ENCODE measurements at places on chromosomes 16 and 17. TPM values are rescaled to one million over a fixed set of nuclear protein-coding genes. Genes with fewer than 3 reads are reported as not detected.

DNA sequence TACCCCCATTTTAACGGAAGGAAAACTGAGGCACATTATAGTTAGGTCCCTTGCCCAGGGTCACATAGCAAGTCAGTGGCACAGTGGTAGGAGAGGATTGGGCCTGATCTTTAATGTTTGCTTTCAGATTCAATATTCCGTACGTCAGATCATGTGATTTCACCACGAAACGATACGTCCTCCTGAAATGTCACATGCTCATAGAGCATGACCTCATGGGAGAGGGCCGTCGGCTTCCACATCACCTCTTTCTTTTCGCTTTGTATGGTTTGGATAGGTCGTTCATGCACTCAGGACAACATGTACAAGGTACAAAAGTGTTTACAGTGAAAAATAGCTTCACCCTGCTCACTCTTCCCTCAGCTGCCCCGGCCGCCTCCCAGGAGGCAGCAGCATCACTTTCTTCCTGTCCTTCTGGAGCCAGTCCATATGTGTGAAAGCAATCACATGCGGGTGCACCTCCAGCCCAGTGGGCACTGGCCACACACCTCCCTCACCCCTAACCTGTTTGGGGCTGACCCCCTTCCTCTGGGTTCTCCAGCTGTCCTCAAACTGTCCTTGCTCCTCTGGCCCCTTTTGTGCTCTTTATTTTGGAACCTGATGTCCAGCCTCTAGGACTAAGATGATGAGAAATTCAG, 199.9 kb downstream of the FOXL1 start:
- no peak for DNase-seq

GRCh38 chr16:89033304-89033703, 56.3 kb upstream of the CBFA2T3 start:
- no peak for DNase-seq

DNA sequence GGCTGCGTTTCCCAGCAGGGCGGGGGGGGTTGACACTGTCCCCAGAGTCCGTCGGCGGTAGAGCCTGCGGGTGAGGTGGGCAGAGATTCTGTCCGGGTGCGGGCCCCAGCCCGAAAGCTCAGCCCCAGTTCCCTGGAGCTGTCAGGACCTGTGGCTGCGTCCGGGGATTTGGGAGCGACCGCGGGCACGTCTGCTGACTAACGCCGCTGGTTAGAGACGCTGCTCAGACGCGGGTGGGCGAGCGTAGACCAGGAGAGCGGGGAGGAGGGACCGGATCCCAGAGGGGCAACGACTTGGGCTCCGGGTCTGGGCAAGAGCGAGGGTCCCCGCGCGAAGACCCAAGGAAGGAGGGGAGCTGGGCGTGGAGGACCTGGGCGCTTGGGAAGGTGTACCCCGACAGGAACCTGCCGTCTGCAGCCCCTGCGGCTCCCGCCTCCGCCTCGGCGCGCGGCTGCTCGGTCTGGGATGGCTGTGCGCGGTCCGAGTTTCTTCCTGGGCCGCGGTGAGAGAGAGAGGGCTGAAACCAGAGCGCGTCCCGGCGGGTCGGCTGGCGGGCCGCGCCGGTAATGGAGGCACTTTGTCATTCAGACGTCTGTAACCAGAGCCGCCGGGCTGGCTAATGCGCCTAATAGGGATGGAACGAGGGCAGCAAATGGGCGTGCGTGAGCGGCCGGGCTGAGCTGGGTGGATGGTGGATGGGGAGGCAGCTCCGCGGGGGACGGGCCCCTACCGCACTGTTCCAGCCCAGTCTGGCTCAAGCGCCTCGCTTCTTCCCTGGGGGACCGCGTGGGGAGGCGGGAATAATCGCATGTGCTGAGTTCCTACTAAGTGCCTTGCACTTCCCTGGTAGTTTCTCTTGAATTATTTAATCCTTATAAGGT, 2.3 kb downstream of the NGFR start:
- DNase-seq = no peak

GRCh38 chr16:47371271-47372014, 89.4 kb downstream of the ITFG1 start:
- no peak for DNase-seq

DNA sequence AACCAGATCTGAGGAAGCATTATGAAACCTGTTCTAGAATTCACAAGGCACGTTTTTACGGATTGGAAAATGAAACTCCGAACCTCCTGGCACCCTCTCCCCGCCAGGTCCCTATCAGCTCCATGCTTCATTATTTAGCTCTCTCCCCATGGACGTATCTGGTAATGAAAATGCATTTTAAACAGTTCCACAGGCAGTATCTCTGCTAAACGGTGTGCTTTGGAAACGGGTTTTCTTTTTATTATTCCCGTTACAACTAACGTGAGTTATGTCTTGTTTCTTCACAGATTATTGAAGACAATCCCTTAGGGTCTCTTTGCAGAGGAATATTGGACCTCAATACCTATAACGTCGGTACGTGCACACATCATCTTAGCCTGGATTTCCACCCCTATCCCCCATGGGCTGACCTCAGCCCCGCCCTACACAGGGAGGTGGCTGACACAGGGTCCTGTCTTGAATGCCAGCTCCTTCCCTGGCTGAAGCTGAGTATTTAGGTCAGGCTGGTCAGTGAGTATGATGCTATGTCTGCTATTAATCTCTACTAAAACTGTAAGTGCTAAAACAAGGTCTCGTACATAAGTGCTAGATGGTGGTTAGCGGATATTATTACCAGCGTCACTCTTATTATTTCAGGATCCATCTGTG, 82.9 kb downstream of the SDR42E1 start:
- no peak for DNase-seq

Gene ANKRD40CL
- 0.57 TPM for total RNA-seq

Gene MYCBPAP
- not detected for total RNA-seq

- DNase-seq = no peak
Observed at GRCh38 chr16:14462811-14463210, 167.2 kb downstream of the PARN start.

GRCh38 chr17:77890771-77891170, 67.7 kb upstream of the TNRC6C start:
- no peak for DNase-seq

DNA sequence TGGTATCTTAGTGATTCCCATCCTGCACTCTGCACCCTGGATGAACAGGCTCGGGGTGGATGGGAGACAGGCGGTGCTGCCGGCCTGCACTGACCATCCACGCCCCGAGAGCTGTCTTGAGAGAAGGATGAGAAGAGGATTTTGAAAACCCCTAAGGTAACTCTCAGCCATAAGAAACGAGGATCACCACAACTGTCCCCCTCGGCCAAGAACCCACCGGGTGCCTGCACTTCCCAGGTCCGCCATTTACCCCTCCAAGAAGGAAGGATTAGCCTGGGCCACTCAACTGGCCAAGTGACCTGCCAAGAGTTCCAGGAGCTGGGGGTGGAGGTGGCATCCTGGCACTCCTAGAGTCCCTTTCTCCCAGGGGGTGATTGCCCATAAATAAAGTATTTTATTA, 302.4 kb upstream of the TNRC6C start:
- DNase-seq = no peak

Gene GNAO1
- total RNA-seq = 0.12 TPM

Gene PRR35
- total RNA-seq = not detected

DNA sequence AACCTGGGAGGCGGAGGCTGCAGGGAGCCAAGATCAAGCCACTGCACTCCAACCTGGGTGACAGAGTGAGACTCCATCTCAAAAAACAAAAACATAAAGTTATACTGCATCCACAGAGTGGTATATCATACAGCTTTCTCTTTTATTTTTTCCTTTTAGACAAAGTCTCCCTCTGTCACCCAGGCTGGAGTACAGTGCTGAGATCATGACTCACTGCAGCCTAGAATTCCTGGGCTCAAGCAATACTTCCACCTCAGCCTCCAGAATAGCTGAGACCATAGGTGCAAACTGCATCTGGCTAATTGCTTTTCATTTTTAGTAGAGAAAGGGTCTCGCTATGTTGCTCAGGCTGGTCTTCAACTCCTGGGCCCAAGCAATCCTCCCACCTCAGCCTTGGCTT, 10.0 kb upstream of the COPRS start:
- no peak for DNase-seq

Gene GNGT2
- total RNA-seq = not detected

GRCh38 chr16:89099905-89100304, 6.3 kb downstream of the ACSF3 start:
- DNase-seq = no peak

DNA sequence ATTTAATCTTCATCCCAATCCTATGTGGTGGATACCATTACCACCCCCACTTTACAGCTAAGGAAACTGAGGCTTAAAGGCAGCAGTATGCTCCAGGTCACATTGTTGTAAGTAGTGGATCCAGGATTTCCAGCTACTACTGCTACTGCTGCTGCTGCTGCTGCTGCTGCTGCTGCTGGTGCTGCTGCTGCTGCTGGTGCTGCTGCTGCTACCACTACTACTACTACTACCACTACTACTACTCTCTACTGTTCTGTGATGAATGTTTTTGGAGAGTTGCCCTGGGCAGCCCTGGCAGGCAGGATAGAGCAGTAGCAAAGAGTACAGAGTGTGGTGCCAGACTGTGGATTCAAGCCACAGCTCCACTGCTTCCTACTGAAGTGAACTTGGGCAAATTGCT, 49.3 kb upstream of the SLC12A3 start:
- no peak for DNase-seq

GRCh38 chr16:83903751-83904150, 4.8 kb downstream of the MLYCD start:
- DNase-seq = no peak

Gene ADCY7
- total RNA-seq = 34.2 TPM

DNA sequence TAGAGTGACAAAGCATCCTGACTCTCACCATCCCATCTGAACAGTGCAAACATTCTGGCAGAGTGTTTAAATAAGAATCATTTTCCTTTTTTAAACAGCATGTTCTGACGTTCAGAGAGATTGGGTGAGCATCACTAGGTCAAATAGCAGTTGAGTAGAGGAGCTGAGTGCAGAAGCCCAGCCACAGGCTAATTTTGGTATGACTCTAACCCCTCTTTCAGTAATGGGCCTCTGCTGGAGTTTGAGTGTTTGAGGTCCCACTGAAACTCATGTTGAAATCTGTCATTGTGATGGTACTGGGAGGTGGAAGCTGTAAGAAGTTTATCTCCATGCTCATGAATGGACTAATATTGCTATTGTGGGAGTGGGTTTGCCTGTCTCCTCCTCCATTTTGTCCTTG, 194.4 kb downstream of the SALL1 start:
- no peak for DNase-seq

GRCh38 chr16:4288148-4288921, 15.5 kb upstream of the TFAP4 start:
- no peak for DNase-seq

DNA sequence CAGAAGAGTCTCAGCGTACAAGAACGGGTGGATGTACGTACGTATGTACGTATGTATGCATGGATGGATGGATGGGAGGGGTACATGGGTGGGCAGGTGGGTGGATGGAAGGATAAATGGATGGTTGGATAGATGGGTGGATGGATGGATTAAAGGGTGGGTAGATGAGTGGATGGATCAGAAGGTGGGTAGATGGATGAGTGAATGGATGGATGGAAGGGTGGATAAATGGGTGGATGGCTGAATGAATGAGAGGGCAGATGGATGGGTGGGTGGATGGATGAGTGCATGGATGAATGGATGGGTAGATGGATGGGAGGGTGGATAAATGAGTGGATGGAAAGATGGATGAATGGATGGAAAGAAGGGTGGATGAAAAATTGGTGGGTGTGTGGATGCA, 45.6 kb downstream of the ENGASE start:
- no peak for DNase-seq

GRCh38 chr17:27384726-27385125, 71.5 kb upstream of the KSR1 start:
- no peak for DNase-seq

DNA sequence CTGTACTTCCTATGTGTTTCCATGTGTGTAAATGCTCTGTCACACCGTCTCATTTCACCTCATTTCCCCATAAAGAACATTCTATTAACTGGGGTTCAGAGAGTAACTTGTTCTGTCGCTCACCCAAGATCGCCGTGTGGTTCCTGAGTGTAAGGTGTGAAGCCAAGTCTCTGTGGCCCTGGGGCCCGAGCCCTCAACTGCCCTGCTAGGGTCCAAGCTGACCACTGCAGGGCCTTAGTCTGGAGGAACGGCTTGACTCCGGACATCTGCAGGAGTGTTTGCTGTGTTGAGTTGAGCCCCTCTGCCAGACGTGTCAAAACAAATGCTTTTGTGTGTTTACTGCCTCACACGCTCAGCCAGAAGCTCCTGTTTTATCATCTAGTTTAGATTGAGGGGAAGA, 244.1 kb downstream of the CCDC182 start:
- DNase-seq = no peak

DNA sequence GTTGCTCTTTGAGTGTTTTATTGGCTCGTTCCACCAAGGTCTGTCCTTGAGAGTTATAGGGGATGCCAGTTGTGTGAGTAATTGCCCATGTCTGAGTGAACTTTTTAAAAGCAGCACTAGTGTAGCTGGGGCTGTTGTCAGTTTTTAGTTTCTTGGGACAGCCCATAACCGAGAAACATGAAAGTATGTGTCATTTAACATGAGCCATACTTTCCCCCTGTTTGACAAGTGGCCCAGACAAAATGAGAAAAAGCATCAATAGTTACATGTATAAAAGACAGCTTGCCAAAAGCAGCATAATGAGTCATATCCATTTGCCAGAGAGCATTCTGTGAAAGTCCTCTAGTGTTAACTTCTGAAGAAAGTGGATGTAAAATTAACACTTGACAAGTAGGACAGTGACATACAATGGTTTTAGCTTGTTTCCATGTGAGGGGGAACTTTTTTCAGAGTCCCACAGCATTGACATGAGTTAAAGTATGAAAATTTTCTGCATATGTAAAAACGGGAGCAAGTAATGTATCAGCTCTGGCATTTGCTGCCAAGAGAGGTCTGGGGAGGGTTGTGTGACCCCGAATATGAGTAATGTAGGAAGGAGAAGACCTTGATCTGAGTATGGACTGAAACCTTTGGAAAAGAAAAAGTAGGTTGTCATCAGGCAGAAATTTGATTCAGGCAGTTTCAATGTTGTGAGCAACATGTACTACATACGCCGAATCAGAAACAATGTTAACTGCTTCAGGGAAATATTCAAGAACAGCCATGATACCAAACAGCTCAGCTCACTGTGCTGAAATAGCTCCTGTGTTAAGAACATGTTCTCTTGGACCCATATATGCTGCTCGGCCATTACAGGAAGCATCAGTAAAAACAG, 56.8 kb upstream of the ARL4D start:
- no peak for DNase-seq

Gene PRDM7
- total RNA-seq = 0.07 TPM

GRCh38 chr17:80566054-80566400, 21.4 kb downstream of the RPTOR start:
- no peak for DNase-seq

Gene SALL1
- total RNA-seq = not detected

DNA sequence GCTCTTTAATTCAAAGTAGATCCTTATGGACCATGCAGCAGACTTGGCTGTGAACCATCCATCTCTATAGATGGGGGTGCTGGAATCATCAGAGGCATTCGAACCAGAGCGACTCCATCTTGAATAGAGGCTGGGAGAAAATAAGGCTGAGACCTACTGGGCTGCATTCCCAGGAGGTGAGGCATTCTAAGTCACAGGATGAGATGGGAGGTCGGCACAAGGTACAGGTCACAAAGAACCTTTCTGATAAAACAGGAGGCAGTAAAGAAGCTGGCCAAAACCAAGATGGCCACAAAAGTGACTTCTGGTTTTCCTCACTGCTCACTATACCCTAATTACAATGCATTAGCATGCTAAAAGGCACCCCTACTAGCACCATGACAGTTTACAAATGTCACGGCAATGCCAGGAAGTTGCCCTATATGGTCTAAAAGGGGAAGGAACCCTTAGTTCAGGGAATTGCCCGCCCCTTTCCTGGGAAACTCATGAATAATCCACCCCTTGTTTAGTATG, 89.2 kb upstream of the BRD7 start:
- DNase-seq = no peak

Gene SSTR5
- 7.2 TPM for total RNA-seq

All from HCT116 (cell line).